Right renal pelvis (tissue), 4 donors: ENCODE measurements at places on chromosomes 12 and 14.

DNA sequence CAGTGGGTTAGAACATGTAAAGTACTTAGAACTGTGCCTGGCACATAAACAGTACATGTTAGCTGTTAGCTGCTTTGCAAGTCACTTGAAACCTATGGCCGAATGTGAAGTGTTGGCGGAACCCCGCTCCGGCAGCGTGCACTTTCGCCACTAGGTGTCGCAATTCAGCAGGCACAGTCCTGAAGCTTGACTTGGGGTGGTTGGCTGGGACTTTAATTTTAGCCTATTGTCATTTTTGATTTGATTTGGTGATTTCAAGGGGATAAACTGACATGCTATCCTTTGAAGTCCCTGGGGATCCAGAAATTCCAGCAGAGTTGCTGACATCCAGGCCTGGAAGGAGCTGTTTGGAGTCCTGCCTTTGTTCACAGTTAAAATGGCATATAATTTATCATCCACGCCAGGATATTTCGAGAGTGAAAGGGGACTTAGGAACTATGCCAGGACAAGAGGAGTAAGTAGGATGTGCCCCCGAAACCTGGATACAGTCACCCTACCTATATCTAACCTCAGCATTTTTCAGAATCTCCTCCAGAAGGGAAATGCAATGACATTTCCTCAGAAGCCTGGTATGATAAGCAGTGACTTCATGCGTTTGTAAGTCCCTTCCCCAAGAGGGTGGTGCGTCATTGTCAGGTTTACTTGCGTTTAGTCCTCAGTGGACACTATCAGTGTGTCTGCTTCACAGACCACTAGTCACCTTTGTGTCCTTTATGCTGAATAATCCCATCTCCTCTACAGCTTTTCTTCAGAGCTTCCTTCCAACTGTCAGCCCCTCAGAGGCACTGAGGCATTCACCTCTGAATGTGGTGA, 3.5 kb upstream of the TSPAN9 start:
- DNase-seq: peak; percentile 81

GRCh38 chr14:64663174-64663573, 41.0 kb upstream of the PLEKHG3 start:
- no peak for DNase-seq

- no peak for DNase-seq
Measured at GRCh38 chr14:105368910-105369652, 29.3 kb upstream of the TEX22 start.

DNA sequence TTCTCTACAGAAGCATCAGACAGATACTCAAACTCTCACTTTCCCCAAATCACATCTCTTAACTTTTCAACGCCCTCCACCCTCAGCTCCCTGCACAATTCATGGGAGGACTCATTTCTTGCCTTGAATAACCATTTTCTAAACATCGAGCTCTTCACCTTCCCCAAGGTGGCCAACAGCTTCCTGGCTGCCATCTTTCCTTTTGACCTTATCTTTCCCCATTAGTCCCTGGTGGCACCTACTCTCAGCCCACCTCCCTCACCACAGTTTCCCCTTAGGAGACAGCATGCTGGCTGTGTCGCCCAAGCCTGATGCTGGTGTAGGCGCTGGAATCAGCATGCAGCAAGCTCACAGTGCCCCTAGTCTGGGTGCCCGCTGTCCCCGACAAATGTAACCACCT, 8.4 kb upstream of the OAS1 start:
- DNase-seq: no peak
